ENCODE measurements at places on chromosomes 7 and 10.

DNA sequence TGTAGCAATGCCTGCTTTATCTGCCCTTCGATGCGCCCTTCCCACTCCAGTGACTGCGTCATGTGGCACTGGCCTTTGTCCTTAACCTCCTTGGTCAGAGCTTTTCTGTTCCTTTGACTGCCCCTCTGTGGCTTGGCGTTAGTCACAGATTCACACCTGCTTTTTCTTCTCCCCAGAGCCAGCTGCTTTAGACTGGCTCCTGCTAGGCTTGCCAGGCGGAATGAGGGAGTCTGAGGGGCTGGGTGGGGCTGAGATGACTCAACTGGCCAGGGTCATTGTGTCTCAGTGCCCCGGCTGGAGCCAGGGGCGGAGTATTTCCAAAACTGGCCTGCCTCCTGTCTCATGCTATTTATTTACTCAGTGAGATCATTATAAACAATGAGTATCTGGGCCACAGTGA lies 194.1 kb downstream of the EMX2 start:
- DNase-seq: no peak

GRCh38 chr10:127928021-127928806 lies 21.3 kb downstream of the PTPRE start:
- DNase-seq: no peak

- DNase-seq: no peak
Observed at GRCh38 chr10:34392641-34393170, 422.4 kb downstream of the PARD3 start.

- DNase-seq: no peak
Observed at GRCh38 chr10:60389413-60390025, at the start of gene ANK3. Gene ANK3, minus strand, starts transcription at chr10:60389875. Its CDS starts 337 bp downstream, at chr10:60389538.
